ENCODE measurements at places on chromosomes 1 and 21. TPM values are rescaled to one million over a fixed set of nuclear protein-coding genes. Genes with fewer than 3 reads are reported as not detected.

SMG5 gene
- total RNA-seq: 56.1 TPM

TSPAN1 gene
- not detected for total RNA-seq

DPM3 gene
- 20.5 TPM for total RNA-seq

TOMM20 gene
- 129 TPM for total RNA-seq

- no peak for DNase-seq
Observed at GRCh38 chr1:52140633-52141512, 1.0 kb upstream of the ZFYVE9 start.

DNA sequence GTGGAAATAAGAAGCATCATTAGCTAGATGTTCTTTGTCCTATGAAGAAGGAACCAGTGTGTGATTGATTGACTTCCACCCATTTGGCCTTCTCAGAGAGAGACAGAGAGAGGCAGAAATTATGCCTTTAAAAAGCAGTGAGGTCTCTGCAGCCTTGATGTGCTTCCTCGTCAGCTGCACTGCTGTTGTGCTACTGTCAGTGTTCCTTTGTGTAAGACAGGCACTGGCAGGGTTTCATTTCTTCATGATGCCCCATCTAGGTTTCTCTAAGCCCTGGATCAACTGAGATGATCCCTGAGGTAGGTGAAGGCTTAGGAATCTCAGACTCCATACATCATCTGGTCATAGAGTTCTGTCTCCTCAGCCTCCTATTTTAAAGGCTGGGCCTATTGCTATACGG, 34.9 kb downstream of the GPR3 start:
- DNase-seq: no peak

- DNase-seq: no peak
Observed at GRCh38 chr1:222732216-222733159, 4.5 kb upstream of the FAM177B start.

GRCh38 chr1:247431643-247432042, 15.7 kb downstream of the NLRP3 start:
- no peak for DNase-seq

DNA sequence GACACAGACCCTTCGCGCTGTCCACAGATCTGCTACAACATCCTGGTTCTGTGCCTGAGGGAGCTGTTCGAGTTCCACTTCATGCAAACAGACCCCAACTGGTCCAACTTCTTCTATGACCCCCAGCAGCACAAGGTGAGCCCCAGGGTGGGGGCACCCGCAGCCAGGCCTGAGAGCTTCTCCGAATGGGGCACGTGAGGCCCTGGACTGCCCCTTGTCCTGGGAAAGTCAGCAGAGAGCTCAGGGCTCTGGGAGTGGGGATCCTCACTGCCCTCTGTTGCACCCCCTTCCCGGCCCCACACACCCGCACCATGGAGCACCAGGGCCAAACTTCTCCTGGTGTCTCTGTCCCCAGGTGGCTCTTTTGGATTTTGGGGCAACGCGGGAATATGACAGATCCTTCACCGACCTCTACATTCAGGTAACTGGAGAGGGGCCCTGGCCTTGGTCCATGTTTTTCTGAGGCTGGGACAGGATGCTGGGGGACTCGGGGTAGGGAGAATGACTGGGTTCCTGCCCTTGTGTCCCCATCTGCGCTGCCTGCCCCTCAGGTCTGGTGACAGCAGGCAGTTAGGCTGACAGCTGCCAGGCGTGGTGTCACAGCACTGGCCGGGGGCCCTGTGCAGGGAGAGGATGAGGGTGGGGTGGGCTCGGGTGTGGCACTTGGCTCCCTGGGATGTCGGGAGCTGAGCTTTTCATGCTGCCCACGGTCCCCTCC, 44.6 kb downstream of the COQ8A start:
- DNase-seq: no peak

DNA sequence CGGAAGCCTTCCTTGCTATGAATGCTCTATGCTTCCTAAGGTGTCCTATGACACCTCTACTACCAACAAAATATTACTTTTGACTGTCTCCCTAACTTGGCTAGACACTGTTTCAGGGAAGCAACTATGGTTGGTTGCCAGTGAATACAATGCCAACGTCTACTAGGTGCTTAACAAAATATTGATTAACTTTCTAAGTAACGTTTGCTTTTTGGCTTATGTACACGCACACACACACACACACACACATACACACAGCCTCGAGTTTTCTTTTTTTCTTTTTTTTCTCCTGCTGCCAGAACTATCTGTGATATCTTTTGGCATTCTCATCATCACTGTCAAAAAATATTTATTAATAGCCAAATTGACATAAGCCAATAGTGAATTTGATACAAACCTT, 864.0 kb downstream of the PLA2G4A start:
- no peak for DNase-seq

DNA sequence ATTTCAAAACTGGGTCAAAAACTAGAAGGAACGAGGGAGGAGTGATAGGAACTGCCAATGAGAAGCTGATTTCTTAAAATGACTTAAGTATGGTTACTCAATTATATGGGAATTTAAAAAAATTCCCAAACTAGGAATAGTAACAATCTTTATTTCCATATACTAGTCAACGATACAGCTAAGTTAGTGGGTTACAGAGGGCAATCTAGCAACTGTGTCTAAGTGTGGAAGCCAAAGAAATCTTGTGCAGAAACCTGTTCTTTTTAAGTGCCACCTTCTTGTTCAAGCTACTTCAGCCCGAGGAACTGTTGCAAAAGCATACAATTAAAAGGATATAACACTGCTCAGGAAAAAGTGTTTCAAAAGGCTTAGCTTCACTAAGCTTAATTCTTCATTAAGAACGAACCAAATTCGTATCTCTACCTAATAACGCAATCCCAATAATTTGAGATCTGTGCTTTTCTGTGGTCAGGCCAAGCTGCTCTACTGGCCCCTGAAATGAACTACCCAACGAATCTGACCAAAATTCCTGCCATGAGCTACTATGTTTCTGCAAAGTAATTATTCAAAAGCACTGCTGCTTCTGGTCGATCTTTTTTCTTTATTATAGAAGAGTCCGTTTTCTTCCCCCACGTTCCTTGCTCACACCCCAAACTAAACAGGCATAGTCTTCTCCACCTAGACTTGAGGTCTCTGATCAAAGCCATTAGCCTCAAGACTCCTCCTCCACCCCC, 1.8 kb downstream of the USP24 start:
- DNase-seq: no peak

DNA sequence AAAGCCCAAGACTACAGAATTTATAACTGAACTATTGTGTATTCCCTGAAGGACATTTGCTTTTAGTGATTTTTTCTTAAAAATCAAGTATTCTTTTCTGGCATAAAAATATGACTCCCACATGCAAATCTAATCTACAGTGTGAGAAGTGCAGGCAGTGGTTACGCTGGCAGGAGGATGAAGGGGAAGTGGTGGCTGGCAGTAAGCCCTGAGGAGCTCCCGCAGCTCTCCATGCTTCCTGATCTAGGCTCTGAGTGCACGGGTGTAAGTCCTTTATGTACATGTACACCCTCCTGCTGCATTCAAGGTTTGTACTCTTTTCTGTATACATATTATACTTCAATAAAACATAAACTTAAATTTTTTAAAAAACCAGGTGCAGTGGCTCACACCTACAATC, 67.5 kb upstream of the PRDX6 start:
- no peak for DNase-seq

DNA sequence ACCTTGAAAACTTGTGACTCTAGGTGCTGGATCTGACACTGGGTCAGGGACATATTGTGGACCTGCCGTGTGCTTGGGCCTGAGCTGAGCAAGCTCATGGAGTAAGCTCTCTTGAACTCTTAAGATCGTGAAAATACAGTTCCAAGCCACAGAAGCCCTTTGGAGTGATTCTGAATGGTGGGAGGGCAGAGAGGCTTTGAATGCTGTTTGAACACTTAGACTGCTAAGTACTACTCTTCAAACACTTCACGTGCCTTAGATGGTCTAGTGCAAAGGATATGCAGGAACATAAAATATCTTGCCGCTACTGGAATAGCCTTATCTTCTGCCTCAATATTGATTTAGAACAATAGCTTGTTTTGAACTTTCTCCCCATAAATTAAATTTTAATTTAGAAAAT, 21.6 kb downstream of the ROR1 start:
- DNase-seq: no peak

Data from CD4-positive, alpha-beta T cell (primary cell).